ENCODE measurements at places on chromosomes 11 and 22.

DNA sequence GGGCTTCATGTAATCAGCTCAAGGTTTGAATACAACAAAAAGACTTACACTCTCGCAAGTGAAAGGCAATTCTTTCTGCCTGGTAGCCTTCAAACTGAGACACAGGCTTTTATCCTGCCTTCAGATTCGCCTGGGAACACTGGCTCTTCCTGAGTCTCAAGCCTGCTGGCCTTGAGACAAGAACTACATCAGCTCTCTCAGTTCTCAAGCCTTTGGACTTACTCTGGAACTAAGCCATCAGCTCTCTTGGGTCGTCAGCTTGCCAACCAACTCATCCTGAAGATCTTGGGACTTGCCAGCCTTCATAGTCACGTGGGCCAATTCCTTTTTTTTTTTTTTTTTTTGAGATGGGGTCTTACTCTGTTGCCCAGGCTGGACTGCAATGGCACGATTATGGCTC is 35.7 kb upstream of the LRRC10B start:
- DNase-seq, result no peak

DNA sequence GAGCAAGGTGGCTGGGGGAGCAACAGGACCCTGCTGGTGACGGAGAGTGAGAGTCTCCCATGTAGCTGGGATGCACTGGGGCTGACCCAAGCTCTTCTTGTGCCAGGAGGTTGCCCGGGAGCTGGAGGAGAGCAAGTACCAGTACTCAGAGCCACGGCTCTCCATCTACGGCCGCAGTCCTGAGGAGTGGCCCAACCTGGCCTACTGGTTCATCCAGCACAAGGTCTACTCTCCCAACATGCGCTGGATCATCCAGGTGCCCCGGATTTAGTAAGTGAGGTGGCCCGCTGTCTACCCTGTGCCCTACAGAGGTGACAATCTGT is 40.4 kb downstream of the AMPD3 start:
- DNase-seq, result no peak

DNA sequence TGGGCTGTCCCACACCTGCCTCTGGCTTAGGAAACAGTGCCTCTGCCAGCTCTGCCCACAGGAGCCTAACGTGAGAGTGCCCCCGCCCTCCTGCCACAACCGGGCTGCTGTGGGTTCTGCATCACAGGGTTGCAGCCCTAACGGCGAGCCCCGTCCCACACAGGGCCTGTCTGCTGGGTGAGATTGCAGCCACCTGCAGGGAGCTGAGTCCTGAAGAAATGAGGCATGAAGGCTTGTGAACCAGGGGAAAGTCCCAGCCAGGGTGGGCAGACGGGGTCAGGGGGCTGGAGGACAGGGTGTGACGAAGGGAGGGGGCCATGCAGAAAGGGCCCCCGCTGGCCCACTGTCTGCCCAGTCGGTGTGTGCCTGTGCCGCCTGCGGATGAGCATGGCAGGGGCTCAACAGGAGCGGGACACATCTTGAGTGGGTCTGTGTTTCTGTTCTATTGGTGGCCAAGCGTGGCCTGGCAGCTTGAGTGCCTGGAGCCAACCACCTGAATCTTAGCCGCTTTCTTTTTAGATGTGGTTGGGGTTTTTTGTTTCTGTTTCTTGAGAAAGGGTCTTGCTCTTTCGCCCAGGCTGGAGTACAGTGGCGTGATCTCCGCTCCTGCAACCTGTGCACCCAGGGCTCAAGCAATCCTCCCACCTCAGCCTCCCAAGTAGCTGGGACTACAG is 38.9 kb downstream of the CTTN start:
- DNase-seq, result no peak

GRCh38 chr22:22235558-22235957 is 9.0 kb upstream of the VPREB1 start:
- DNase-seq, result no peak

All from GF-D8 (cell line).